NCI-H187 treated with DMSO at 0.1 percent for 48 hours (cell line): ENCODE measurements at places on chromosomes 4 and X.

DNA sequence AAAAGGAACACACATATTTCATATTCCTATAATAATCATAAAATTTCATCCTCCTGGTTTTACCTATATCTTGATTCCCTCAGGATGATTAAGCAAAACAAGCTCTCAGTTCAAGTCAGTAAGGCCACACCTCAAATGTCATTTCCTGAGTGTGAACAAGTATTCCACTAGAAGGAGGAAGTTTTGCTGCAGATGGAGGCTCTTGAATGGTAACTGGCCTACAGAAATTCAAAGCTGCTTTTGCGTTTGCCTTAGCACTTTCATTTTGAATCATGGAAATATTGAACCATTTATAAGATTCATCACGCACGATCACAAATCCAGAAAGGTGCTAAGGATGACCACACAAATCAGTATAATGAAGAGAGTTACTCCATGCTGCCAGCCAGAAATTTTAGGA is 254.4 kb upstream of the CXXC4 start:
- DNase-seq: no peak

DNA sequence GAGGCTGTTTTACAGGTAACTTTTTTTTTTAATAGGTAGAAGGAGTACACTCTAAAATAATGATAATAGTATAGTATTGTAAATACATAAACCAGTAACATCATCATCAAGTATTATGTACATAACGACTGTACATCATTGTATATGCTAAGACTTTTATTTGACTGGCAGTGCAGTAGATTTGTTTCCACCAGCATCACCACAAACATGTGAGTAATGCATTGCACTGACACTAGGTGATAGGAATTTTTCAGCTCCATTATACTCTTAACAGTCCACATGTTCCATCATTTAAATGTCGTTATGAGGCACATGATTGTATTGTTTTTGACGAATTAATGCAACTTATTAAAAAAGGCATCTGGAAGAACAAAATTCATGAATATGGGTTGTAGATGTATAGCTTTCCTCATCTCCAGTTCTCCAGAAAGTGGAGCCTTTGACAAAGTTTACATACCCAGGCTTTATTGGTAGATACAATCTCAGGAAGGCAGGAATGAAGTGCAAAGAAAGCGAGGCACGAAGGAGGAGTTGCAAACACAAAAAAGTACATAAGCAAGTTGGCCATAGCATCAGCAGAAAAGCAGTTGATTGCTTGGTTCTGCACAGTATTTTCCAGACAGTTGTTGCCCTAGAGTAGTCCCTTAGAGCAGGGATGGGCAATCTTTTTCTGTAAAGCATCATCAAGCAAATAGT is 336.9 kb upstream of the NR3C2 start:
- no peak for DNase-seq

DNA sequence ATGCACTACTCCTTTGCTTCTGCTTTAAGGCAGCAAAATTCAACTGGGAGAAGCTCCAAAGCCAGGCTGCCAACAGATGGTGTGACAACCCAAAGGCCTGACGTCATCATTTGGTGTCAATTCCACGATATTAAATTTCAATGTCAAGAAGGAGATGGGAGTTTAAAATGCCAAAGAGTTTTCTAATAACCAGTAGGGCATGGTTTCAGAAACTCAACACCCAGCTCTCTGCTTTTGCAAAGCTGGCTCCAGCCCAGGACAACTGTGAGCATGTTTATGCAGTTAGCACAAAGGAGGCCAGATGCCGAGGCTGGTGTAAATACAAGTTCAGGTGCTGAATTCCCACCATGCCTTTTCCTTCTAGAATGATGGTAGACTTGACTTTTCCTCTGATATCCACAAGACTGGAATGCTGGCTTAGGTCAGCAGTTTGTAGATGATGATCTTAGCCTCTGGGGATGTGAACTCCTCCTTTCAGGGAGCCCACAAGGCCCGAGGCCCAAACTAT is 67.3 kb downstream of the AFAP1 start:
- DNase-seq: no peak

DNA sequence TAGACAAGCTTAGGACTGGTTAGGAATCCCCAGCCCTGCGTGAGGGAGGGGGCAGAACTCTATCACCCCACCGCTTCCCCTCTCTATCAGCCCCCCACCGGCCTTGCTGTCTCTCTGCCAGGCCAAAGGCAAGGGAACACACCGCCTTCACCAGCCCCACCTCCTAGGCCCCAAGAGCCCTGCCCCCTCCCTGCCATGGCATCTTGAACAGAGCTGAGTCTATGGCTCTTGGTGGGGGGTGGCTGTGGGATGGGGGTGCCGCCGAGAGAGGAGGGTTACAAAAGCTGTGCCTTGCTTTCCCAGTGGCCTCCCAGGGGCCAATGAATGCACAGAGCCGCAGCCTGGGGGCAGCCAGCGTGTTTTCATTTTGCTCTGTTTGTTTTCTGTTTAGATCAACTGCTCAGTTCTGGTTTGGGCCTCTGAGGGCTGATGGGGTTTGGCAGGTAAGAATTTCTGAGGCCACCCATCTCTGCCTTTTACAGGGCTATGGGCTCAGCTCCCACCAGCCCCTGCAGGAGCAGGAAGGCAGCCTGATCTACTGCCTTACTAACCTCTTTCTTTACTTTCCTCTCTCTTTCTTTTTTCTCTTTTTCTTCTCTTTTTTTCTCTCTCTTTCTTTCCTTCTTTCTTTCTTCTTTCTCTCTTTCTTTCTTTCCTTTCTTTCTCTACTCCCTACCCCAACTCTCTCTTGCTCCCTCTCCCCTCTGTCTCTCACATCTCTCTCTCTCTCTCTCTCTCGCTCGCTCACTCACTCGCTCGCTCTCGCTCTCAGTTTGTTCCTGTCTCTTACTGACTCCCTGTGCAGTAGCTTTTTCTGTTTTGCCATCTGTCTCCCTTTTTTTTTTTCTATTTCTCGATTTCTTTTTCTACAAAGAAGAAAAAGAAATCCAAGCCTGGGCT is 128.3 kb downstream of the PJA1 start:
- no peak for DNase-seq

DNA sequence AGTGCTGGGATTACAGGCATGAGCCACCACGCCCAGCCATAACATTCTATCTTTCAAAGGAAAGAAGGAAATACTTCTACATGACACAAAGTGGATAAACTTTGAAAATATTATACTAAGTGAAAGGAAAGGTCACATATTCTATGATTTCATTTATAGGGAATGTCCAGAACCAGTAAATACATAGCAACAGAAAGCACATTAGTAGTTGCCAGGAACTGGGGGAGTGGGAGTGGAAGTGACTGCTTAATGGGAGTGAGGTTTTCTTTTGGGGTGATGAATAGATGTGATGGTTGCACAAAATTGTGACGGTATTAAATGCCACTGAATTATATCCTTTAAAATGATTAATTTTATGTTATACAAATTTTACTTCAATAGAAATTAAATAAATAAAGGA is 95.7 kb upstream of the IL15 start:
- no peak for DNase-seq
